Spleen (tissue), 13 donors: ENCODE measurements at places on chromosomes 5 and 9.

GRCh38 chr9:77435688-77436087 lies 212.4 kb downstream of the GNA14 start:
- no peak for DNase-seq

- no peak for DNase-seq
Observed at GRCh38 chr5:178788381-178789085, 58.1 kb upstream of the ZNF354A start.

- no peak for DNase-seq
Observed at GRCh38 chr9:129022037-129022436, 6.1 kb downstream of the SH3GLB2 start.

DNA sequence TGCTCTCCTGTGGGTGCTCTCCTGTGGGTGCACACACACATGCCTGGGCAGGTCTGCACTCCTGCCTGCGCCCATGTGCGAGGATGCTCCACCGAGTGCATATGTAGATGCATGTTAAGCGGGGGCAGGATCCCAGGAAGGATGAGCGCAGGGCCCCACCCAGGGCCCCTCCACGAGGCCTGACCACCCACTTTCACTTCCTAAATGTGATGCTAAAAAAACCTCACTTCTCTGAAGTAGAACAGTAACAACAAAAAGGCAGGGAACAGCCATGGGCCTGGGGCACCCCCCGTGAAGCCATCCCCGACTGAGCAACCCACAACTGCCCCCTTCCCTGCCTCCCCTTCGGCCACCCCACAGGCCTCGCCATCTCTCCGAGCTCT lies 48.2 kb upstream of the SARDH start:
- peak; percentile 88 for DNase-seq

GRCh38 chr5:139131062-139131461 lies 67.1 kb downstream of the SIL1 start:
- no peak for DNase-seq

DNA sequence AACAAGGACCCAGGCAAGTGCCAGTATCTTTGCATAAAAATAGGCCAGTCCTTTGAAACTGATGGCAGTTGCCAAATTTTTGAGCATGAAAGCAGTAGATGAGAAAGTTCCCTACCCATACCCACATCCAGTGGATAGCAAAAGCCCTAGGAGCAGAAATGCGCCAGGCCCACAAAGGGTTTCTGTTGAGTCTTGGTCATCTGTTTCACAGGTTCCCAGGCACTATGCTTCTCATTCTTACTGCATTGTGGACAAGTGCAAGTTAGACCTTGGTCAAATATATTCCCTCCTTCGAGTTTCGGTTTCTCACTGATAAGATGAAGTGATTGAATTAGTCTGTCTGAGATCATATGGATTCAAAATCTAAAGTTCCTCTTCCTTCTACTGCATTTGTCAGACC lies 152.3 kb downstream of the NR3C1 start:
- DNase-seq = no peak

DNA sequence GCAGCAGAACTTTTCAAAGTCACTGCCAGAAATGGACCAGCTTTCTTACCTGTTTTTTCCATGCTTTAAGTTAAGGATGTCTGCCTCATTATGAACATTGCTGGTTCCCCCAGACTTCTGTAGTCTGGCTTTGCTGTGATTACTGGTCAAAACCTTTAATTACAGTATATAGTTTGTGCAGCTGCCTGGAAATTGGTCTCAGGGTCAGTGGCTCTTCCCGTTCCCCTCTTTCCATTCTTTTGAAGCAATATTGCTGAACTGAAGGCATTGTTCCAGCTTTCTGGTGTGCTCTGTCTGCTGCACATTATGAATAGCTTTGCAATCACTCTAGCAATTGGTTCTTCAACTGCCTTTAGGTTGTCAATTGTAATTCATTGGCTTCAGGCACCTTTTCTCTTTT lies 206.5 kb downstream of the ARL15 start:
- no peak for DNase-seq

DNA sequence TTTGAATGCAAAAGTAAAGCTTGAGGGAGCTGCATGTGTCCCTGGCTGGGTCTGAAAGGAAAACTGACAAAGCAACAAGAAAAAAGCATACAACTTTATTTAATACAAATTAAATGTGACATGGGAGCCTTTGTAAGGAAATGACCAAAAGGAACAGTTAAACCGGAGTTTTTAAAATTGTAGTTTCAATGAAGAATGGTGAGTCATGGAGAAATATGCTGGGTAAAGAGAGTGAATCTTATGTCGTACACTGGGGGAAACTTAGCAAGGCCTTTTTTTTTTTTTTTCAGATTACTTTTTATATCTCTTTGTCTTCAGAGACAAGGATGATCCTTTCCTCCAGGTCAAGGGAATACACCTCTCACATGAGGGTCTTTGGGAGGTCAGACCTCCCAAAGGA lies 50.1 kb upstream of the FBXL17 start:
- DNase-seq = no peak

DNA sequence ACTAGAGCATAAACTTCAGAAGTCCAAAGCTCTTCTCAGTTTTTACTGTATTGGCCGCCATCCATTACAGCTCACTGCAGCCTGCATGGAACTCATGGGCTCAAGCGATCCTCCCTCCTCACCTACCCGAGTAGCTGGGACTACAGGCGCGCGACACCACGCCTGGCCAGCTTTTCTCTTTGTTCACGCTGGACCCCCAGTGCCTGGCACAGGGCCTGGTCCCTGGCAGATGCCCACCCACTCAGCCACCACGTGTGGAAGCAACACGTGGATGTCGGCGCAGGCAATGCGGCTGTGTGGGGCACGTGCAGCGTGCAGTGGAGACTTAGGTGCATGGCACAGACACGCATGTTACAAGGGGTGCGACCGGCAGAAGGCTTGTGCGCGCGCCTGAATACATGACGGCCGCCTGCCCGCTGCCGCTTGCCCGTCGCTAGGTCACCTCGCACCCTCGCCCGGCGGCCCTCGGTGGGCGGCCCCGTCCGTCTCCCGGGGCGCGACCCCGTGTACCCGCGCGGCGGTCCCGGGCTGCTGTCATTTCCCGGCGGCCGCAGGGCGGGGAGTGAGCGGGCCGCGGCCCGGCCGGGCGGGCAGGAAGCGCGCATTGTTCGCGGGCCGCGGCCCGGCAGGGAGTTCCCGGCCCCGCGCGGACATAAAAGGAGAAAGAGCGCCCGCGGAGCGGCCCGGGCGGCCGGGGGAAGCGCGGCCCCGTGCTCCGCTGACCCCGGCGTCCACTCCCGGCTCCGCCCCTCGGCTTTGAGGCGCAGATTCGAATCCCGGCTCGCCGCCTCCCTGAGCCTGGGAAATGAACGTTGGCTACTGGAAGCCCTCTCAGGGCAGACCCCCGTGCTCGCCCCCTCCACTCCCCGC lies 24.1 kb upstream of the PTGS1 start:
- peak; percentile 84 for DNase-seq

DNA sequence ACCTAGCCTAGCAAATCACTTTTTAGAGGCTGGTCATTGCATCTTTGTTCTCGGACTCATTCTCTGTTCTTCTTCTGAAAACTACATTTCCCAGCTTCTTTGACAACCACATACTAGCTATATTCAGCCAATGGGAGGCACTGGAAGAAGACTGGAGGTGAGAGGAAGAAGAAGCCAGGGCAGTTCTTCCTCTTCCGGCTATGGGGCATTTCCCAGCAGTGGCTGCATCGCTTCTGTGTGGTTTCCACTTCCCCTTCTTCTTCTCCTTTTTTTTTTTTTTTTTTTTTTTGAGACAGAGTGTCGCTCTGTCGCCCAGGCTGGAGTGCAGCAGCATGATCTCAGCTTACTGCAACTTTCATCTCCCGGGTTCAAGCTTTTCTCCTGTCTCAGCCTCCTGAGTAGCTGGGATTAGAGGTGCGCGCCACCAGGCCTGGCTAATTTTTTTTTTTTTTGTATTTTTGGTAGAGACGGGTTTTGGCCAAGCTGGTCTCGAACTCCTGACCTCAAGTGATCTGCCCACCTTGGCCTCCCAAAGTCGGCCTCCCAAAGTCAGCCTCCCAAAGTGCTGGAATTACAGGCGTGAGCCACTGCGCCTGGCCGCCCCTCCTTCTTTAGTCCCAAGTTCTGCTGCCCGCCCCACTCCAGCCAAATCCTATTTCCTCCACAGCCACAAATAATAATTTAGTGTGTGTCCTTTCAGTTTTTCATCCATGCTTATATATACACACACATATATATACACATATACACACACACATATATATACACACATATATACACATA lies 6.9 kb upstream of the UBAP1 start:
- peak; percentile 83 for DNase-seq

GRCh38 chr5:42811591-42812446 lies at the start of gene SELENOP:
Gene SELENOP, minus strand, starts transcription at chr5:42811892. Its CDS starts 3,539 bp downstream, at chr5:42808353.
- no peak for DNase-seq

GRCh38 chr9:1267581-1267980 lies 217.4 kb downstream of the DMRT2 start:
- no peak for DNase-seq

- DNase-seq = no peak
Observed at GRCh38 chr5:95256991-95257390, 27.9 kb downstream of the MCTP1 start.

- no peak for DNase-seq
Observed at GRCh38 chr5:3199962-3200755, 395.5 kb upstream of the IRX1 start.

DNA sequence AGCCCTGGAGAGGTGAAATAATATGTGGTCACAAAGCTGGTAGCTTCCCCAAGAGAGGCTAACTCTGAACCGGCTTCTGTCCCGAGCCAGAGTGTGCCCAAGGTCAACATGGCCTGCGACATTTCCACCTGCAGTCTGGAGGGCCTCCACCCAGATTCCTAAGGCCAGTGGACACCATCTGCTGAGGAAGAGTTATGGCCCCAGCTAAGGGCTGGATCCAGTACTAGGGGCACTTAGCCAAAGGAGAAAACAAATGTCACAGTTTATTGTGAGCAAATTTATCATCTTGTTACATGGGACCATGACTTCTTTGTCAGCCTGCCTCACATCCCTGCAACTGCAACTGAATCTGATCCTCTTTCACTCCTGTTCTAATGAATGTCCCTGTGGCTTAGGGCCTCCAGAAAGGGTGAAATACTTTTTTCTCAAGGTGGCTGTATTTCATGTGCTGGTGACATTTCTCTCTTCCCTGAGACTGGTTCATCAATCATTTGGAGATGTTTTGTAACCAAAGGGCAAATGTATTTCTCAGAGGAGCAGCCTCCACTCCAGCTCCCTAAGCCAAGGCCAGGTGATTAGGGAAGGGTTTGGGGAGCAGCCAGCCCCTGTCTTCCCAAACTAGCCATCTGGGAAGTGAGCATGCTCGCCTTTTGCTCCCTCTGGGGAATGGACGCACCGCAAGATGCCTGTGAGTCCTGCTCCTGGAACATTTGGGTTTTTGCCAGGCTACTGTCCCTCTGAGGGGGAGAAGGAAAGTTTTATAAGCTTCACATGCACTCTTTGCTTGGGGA lies 148.3 kb downstream of the CMYA5 start:
- DNase-seq = no peak

DNA sequence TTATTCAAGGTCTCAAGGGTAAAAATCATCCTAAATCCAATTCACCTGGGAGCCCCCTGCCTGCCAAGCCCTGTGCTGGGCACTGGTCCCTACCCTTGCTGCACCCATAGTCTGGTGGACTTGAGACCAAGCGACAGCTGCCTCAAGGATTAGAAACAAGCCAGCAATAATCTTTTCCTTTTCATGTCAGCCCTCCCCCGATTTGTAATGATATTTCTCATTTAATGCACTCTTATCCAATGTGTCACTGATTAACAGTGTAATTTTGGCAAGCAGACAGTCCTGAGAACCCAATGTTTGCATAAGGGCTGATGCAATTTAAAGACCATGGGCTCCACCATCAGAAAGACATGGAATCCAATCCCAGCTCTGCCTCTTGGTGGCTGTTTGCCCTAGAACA lies 108.9 kb downstream of the ACTL7B start:
- no peak for DNase-seq

DNA sequence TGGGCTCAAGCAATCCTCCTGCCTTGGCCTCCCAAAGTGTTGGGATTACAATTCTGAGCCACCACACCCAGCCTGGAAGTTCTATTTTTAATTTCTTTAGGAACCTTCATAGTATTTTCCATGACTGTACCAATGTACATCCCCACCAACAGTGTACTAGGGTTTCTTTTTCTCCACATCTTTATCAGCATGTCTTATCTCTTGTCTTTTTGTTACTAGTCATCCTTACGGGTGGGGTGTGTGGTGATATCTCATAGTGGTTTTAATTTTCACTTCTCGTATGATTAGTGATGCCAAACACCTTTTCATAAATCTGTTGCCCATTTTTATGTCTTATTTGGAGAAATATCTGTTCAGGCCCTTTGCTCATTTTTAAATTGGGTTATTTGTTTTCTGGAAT lies 123.0 kb upstream of the MEF2C start:
- DNase-seq = no peak
